AG08395 (cell line): ENCODE measurements at places on chromosomes 5 and 9.

DNA sequence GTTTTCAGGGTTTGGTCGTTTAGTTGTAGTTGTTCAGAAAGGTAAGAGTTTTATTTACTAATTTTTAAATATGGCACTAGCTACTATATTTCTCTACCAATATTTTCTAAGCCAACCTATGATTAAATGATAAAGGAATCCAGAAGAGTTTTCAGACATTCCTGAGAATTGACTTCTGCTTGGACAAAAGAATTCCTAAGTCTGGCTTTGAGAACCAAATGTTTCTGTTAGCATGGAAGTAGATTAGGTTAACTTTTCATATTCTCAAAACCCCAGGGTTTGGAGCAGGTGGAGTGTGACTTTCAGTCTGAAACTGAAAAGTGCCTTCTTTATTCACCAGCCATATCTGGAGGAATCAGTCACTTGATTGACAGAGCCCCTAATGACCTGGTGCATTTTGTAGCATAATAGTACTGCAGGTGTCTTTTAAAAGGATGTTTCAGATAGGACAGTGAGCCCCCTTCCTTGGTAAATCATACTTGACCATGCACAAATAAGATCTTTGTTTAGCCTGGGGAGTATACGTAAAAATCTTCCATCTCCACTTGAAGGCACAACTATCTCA, 457.0 kb upstream of the ZNF462 start:
- peak; percentile 17 for DNase-seq

GRCh38 chr5:150320044-150320613, 17.4 kb upstream of the ARSI start:
- peak; percentile 89 for DNase-seq

DNA sequence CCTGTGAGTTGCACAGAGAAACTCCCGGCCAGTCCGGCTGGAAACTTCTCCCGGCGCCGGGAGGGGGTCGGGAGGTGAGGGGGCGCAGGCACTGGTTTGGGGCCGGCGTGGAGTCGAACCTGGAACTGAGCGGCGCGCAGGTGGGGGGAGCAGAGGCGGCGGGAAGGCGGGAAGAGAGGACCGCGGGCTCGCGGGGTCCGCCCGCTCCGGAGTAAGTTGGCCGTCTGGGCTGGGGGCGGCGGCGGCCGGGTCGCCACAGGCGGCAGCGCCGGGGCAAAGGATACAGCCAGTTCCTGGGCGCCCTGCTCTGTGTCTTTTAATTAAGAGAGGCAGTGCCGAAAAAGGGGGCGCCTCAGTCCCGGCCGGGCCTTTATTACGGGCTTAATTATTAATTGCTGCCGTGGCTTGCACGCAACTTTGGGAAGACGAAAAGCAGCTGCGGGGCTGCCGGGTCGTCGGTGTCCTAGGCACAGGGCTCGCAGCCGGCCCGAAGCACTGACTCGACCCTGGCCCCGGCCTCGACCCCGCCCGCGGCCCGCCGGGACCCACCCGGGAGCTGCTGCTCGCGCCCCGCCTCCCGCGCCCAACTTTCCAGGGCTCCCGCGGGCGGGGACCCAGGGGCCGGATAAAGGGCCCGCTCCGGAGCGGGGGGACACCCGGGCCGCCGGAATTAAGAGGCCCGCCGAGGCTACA, 1.1 kb downstream of the NTNG2 start:
- DNase-seq, result no peak

GRCh38 chr5:169696621-169697510, 59.8 kb downstream of the DOCK2 start:
- DNase-seq, result no peak

GRCh38 chr5:140630292-140631035, 2.5 kb downstream of the CD14 start:
- DNase-seq, result no peak

GRCh38 chr9:12614488-12614887, 78.7 kb upstream of the TYRP1 start:
- DNase-seq, result no peak

DNA sequence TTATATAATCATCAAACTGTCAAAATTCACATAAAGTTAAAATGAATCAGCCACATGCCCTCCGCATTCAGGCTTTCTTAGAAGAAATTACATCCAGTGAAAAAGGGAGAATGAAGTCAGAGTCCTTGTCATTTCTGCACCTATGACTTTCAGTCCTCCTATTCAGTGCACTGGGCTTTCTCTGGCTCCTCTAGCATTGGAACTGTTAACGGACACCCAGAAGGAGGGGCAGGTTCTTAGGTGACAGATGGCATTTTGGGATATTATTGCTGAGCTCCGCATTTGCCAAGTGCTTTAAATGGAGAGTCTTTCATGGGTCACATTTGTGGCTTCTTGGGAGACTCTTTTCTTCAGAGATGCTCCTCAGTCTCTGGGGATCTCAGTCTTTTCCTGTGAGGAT, 40.0 kb downstream of the ADAMTS19 start:
- DNase-seq, result no peak

DNA sequence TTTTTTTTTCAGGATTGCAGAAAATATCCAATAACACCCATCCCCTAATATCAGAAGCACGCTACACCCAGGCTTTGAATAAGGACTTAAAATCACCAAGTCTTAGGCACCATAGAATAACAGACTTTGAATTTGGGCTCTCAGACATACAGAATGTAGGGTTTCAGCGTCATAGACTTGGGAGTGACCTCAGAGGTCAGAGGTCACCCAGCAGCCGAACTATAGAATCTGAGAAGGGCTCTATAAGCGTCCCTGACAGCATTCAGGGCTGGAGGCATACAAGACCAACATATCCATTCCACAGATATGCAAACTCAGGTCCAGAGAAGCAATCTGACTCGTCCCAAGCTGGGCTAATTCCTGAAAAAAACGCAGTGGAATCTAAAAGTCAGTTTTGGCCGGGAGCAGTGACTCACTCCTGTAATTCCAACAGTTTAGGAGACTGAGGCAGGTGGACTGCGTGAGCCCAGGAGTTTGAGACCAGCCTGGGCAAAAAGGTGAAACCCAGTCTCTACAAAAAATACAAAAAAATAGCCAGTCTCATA, 34.7 kb downstream of the SLC6A7 start:
- no peak for DNase-seq

DNA sequence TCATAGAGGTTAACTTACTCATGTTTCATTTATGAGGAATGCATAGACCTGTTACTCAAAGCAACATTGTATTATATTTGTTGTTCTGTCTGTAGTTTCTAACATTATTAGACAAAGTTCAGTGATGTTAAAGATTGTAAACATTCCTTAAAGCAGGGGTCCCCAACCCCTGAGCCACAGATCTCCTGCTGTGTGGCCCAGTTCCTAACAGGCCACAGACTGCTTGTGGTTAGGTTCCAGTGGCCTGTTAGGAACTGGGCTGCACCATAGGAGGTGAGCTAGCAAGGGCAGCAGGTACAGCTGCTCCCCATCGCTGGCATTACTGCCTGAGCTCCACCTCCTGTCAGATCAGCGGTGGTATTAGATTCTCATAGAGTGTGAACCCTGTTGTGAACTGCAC, 181.1 kb downstream of the KDM4C start:
- DNase-seq, result no peak

- DNase-seq, result no peak
These were observed 35.5 kb upstream of the ANXA2R start for GRCh38 chr5:43075319-43076293.

DNA sequence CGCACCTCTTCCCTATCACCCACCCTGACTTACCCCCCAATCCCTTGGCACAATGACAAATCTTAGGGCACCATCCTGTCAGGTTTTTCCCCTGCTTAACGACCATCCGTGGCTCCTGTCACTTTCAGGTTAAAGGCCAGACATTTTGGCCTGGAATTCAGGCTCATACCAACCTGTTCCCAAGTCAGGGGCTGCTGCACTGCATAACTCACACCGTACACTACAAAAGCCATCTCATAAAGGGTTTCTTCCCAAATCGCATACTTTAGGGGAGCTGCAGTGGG, 7.5 kb upstream of the AKNA start:
- no peak for DNase-seq

- DNase-seq, result no peak
These were observed 47.7 kb downstream of the CNTRL start for GRCh38 chr9:121122246-121123032.

- no peak for DNase-seq
These were observed 163.3 kb upstream of the TBC1D2 start for GRCh38 chr9:98418578-98419259.

GRCh38 chr5:134100283-134101091, 14.0 kb upstream of the TCF7 start:
- DNase-seq, result no peak

DNA sequence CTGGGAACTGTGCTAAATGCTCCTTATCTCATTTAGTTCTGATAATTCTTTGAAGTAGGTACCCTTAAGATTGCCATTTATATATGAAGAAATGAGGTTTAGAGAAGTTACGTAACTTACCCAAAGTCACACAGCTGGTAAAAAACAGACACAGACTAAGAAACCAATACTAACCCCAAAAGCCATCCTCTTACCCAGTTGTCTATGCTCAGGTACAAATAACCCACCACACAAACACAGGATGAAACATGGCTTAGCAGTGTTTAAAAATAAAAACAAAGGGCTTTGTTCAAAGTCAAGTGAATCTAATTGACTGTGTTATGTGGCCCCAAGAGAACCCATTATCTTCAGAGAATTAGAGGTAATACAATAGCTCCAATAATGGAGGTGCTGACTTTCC, 37.0 kb upstream of the IL7R start:
- DNase-seq, result no peak

- DNase-seq, result no peak
These were observed 173.9 kb downstream of the C9orf50 start for GRCh38 chr9:129446828-129447550.

DNA sequence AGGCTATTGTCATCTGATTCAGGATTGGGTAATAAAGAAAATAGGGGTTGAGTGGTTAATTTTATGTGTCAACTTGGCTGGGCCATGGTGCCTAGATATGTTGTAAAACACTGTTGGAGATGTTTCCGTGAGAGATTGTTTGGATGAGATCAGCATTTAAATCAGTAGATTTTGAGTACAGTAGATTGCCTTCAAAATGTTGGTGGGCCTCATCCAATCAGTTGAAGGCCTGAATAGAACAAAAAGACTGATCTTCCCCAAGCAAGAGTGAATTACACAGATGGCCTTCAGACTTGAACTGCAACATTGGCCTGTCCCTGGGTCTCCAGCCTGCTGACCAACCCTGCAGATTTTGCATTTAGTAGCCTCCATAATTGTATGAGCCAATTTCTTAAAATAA, 401.3 kb upstream of the KIF2A start:
- no peak for DNase-seq

DNA sequence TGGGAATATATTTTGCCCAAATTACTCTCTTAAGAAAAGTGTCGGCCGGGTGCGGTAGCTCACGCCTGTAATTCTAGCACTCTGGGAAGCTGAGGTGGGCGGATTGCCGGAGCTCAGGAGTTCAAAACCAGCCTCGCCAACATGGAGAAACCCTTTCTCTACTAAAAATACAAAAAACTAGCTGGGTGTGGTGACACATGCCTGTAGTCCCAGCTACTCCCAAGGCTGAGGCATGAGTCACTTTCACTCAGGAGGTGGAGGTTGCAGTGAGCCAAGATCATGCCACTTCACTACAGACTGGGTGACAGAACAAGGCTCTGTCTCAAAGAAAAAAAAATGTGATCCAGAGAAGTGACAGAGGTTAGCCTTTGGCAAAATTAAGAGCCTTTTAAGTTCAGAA, 26.4 kb upstream of the TMEM171 start:
- peak; percentile 27 for DNase-seq

DNA sequence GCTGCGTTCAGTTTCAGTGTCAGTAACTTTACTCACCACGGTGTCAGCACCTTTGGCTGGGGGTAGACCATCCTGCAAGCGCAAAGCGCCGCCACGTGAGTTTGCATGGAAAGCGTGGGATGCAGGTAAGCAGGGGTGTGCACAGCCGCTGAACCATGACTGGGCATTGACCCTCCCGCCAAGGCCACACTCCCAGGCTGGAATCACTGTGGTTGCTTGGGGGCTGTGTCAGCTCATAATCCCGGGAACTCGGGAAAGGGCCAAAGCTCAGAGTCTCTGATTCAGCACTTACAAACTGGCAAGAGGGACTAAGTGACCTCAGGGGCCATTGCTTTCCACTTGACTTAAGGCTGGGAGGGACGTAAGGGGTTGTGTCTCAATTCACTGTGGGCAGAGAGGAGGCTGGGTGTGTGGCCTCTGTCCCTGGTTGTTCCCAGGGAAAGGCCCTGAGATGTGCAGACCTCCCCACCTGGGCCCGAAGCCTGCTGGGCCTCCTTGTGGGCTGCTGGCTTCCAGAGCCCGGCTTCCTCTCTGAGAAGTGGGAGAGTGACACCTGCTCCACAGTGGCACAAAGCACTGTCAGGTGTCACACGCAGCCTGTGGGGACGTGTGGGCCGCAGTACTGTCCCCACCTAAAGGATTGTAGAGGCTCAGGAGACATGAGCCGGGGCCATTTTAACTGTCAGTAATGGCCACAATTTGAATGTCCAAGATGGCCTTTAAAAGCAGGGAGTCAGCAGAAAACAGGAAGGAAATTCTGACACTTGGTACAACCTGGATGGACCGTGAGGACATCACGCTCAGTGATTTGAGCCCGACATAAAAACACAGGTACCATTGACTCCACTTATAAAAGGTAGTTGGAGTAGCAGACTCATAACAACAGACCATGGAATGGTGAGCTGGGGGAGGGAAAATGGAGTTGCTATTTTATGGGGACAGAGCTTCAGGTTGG, 16.7 kb downstream of the ABO start:
- no peak for DNase-seq

- DNase-seq, result peak; percentile 20
These were observed 1.0 kb downstream of the CERT1 start for GRCh38 chr5:75510417-75510835.

DNA sequence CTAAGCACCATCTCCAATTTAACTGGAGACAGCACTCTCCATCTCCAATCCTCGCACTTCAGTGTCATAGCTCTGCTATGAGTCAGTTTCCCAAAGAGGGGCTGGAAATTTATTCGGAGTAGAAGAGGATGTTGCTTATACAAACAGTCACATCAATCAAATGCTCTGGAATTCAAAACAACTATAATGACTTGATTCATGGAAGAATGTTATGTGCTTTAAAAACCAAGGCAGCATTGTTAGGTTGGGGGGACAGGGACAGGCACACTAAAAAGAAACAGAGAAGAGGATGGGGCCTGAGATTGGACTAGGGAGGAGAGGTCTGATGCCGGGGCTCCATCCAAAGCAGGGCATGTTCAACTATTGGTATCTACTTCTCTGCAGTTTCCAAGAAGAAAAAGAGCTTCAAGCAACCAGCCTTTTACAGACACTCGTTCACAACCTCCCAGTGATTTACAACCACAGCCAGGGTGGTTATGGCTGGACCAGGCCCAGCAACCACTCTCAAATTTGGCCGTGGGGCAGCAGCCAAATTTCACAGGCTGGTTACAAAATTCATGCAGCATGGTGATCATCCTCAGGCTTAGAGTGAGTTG, 117.5 kb upstream of the ZNF366 start:
- DNase-seq, result peak; percentile 79
